ENCODE measurements at places on chromosomes 12 and 14.

DNA sequence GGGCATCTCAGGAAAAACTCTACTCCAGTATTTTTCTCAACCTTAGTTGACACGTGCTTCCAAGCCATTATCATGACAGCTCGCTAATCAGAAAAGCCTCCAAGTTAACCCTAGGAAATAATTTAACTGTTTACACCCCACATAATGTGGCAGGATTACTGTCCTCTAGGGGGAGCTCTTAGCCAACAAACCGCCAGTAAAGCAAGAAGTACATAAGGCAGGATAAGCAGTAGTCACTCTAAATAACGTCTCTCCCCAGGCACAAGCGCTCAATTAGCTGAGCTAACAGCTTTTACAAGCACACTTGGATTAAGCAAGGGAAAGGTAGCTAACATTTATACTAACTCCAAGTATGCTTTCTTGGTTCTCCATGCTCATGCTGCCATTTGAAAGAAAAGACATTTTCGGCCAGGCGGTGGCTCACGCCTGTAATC is 22.8 kb downstream of the APOBEC1 start:
- DNase-seq = no peak

GRCh38 chr12:76069339-76069738 is 15.1 kb downstream of the NAP1L1 start:
- no peak for DNase-seq

- no peak for DNase-seq
These were observed 406.6 kb upstream of the SYT1 start for GRCh38 chr12:78457938-78458337.

- no peak for DNase-seq
These were observed 7.0 kb upstream of the DNAL1 start for GRCh38 chr14:73637830-73638229.

DNA sequence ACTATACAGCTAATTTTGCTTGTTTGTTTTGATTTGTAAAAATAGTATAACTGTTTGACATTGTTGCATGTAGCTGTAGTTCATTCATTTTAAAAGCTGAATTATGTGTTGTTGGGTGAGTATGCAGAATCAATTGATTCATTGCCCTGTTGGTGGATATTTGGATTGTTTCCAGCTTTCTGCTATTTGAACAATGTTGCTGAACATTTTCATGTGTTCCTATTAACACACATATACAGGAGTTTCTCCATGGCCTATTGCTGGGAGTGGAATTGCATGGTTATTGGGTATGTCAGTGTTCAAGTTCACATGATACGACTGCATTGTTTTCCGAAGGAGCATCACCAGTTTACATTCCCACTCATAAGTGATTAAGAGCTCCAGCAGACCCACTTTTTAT is 75.3 kb downstream of the SRGAP1 start:
- no peak for DNase-seq

- DNase-seq = no peak
These were observed 71.6 kb downstream of the ERGIC2 start for GRCh38 chr12:29309320-29309902.
